ENCODE measurements at places on chromosomes 7 and 10.

DNA sequence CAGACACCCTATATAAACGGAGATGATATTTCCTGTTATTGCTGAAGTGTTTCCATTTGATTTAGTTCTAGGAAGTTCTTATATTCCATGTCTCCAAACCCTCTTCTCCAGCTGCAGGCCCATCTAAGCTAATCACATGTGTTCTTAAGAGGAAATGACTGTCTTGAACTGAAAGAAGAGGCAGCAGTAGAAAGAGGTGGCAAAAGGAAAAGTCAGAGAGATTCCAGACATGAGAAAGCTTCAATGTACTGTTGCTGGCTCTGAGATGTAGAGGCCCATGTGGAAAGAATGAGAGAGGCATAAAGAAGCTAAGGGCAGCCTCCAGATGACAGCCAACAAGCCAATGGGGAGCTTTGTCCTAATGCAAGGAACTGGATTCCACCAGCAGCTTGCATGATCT is 287.2 kb downstream of the GFRA1 start:
- DNase-seq, result no peak

DNA sequence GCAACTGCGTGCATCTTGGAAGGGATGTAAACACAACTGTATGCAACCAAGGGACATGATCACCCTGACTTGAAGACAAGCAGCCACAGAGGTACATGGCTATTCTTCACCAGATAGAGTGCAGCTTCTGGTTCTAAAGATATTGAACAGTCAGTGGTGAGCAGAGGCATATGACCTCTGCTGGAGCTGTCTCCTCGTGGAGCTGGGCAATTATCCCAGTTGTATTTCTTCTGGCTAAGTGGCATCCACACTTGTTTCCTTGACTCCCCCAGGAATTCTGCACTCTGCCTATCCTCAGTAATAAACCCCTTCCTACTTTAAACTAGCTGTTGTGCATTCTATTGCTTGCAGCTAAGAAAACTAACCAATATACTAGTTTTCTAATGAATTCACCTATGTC is 216.8 kb downstream of the THSD7A start:
- no peak for DNase-seq

DNA sequence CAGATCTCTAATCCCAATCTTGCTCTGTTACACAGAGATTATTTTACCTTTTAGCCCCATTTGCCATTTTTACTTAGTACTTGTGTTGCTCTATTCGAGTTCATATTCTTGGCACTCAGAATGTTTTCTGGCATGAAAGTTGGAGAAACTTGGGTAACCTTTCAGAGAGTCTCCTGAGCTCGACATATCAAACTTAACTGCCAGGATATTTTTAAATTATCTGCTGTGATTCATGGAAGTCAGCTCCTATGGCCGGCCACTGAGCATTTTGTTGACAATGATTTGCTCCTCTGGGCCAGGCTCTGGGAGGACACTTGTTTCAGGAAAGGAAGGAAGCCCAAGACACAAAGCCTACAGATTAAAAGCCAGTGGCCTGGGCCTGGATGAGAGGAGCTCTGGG is 396.7 kb downstream of the TNS3 start:
- no peak for DNase-seq

DNA sequence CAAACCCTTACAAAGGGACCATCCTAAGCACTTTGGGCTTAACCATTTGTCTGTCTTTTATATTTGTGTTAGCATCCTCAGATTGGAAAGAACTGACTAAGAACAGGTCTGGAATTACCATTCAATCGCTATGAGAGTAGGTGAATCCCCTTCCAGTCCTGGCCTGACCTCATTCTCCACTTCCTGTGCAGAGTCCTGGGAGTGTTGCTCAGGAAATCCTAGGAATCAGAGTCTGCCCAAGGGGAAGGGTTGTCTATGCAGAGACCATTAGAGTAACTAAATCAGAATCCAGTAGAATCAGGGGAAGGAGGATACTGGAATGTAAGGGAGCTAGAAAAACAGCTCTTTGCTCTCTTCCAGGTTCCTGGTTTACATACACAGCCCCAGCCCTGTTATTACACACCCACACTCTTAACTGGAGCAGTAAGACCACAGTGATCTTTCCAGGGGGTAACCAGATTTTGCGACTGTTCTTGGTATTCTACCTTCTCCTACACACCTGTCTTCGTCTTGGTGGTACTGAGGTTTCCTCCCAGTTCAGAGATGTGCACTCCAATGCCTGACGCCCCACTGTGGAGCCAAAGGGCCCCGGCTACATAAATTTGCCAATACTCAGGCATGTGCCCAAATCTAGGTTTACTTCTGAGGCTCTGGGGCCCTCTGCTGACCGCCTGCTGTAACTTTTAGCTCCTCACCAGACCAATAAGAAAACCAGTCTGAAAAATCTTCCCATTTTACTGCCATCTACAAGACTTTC is 103.7 kb downstream of the RNF216 start:
- no peak for DNase-seq

DNA sequence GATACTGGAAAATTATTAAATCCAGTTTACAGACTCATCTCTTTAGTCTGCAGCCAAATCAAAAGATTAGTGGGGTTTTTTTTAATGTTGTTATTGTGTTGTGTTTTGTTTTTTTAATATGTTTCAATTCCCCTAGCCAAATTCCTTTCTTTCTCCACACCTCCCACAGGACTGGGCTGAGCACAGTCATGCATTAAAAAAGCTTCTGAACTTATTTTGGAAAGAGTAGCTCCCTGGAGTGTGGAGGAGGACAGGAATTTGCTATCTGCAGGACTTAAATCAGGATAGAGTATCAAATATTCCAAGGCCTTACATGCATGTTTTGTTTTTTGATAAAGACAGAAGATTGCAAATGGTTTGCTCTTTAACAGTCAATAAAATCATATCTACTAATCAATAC is 90.7 kb downstream of the GNAI1 start:
- no peak for DNase-seq

- DNase-seq, result no peak
These were observed 40.3 kb downstream of the DAGLB start for GRCh38 chr7:6407434-6407833.

DNA sequence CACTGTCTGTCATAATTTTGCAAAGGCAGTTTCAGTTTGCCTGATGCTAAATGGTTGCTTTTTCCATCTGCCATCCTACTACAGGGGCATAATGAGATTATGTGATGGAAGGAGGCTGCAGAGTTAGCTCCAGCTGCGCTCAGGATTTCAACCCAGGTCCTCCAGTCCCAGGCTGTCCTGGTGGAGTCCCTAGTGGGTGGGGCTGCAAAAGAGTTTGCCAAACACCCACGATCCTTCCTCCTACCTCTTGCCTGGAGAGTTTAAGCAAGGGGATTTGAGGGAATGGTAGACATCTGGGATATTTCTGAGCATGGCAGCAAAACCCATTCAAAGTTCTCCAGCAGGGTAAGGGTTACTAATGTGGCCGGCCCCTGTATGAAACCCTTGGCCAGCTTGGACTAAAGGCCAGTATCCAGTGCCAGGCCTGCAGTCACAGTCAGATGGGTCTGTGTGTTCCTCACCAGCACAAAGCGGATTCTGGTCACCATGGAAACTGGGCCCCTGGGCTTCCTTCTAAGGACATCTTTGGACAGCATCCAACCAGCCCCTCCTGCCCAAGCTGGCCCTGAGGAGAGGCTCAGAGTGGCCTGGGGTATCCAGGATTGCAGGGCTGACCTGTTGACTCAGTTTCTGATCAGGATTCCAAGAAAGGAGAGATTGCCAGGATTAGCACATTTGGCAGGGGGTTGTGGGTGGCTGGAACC is 42.7 kb upstream of the CHST3 start:
- DNase-seq, result no peak

DNA sequence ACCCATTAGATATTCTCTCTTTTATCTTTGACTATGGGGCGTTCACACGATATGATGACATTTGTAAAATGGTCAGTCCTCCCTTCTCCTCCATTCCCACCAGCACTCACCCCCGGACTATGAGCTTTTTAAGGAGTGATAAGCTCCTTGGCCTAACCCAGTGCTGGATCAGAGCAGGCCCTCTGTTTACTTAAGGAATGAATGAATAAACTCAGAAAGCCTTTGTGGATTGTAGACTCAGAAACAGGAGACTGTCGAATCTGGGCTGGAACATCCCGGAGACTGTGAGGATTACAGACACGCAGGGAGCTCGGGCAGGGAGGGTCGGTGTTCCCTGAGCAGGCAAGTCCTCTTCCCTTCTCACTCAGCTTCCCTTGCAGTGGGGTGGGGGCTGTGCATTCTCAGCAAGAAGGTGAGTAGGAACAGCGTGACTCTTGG is 6.8 kb upstream of the ZCCHC24 start:
- no peak for DNase-seq

DNA sequence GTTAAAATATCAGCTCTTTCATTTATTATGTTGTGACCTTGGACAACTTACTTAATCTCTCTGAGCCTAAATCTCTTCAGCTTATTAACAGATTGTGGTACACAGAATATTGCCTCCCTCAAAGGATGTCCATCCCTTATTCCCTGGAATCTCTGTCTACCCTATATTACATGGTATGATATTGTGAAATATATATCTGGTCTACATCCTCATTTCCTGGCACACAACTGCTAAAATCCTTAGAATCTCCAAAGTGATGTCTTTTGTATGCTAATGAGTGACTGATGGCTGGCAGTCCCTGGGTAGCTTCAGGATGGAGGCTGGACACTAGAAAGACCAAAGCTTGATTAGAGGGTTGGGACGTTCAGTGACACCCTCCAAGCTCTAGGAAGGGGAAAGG is 25.8 kb downstream of the ZNF438 start:
- DNase-seq, result no peak

- no peak for DNase-seq
These were observed 3.3 kb downstream of the HILPDA start for GRCh38 chr7:128458956-128459355.

DNA sequence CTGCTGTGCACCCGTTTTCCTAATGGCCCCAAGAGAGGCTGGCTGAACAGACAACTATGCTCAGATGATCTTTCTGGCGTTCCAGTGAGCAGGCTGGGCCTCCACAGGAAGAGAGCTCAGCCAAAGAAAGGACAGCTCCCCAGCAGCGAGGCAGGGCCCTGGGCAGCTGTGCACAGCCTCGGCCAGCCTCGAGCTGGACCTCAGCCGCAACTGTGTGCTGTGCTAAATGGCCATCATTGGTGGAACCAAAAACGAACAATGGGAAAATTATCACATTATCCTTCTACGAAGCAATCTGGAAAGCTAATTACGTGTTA is 97.5 kb downstream of the CTBP2 start:
- no peak for DNase-seq

DNA sequence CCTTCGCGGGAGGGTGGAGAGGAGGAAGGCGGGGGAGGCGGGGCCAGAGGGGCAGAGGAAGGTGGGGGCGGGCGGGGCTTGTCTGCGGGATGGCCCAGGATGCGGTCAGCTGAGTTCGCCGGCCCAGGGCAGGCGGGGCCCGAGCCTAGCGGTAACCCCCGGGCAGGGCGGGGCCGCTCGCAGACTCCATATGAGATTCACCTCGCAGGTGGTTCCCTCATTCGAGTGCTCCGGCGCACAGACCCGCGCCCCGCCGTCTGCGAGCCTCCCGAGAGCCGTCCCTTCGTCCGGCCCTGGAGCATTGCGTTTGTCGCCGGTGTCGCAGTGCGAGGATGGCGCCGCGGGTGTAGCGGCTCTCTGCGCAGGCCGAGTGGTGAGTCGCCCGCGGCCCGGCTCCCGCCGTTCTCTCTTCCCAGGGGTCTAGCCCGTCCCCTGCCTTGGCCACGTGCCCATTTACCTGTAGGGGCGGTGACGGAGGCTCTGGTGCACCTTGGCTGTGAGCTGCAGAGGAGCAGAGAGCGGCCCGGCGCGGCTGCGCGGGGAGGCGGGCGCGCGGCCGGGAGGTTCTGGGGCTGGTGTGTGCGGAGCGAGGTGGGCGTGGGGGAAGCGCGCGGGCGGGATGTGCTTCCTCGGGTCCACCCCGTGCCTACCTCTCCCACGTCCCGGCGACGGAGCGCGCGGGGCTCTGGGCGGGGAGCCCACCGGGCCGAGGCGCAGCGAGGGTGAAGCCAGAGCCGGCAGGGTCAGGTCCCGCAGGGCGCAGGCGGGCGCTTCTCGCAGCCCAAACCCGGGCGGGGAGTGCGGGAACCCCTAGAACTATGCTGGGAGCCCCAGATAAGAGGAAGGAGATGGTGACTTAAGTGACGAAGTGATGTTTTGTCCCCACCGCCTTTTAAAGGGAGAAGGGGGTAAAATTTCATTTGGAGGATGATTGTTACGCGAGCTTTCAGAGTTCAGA is at the start of gene UPP1:
TSS of gene UPP1 (plus strand) at position 220 of the 958 bp plus-strand sequence. CDS start 5,519 bp downstream, outside the sequence.
- DNase-seq, result no peak

DNA sequence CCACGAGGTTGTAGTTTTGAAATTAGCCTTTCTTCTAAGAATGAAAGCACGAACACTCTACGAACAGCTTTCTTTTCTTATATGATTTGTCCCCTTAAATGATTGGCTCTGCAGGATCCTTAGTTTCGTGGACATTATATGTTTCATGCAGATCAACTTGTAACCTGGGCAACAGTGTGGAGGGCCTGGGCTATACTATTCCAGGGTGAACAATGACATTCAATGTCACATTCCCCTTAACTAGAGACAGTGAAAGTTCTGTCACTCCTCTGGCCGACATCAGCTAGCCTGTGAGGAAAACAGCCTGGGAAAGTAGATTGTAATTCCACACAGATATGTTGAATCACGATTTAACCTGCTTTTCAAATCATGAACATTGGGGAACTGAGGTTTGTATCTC is 23.4 kb downstream of the TAS2R16 start:
- DNase-seq, result no peak

- DNase-seq, result no peak
These were observed 2.7 kb upstream of the CUL2 start for GRCh38 chr10:35092851-35093250.

DNA sequence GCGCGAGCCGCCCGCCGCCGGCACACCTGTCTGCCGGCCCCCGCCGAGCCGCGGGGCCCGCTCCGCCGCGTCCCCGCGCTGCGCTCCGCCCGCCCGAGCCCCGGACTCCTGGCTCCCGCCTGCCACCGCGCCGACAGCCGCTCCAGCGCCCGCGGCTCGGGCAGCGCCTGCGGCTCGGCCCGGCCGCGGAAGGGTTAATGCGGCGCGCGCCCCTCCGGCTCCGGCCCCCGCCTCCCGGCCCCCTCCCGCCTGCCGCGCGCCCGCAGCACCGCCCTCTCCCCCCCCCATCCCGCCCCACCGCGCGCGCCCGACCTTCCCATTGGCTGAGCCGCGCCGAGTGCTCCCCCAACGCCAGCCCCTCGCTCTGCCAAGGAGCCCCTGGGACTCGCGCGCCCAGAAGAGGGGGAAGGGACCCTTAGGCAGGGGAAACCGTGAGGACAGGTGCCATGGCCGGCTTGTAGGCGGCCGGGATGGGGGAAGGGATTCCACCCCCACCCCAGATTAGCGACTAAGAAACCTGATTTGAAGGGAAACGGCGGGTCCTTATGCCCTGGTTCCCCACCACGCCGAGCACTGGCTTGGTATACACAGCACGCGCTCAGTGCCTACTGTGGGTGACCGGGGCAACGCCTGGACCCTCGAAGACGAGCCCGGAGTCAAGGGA is at the start of gene KCNH2:
TSS of gene KCNH2 (minus strand) at position 196 of the 664 bp plus-strand sequence. CDS start 408 bp downstream, outside the sequence.
- peak; percentile 39 for DNase-seq

DNA sequence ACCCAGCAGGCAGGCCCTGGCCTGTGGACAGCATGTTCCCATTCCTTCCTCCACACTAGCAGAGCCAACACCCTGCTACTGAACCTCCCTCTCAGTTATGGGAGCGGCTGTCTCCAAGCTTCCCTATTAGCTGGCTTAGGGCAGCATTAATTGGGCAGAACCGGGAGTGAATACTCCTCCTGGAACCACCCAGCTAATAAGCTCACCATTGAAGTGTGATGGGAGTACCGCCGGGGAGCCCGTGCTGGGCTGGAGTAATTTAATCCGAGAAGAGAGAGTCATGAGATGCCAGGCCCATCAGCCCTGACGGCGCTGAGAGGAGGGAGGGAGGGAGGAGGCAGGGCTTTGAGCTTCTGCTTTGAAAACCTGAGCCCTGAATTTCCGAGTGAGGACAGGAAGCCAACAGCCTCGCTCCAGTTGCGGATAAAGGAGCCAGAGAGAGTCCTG is 31.8 kb upstream of the ELFN1 start:
- DNase-seq, result no peak
